ENCODE measurements at places on chromosomes 6 and 20.

- no peak for DNase-seq
Observed at GRCh38 chr6:106097411-106098231, 11.5 kb downstream of the PRDM1 start.

DNA sequence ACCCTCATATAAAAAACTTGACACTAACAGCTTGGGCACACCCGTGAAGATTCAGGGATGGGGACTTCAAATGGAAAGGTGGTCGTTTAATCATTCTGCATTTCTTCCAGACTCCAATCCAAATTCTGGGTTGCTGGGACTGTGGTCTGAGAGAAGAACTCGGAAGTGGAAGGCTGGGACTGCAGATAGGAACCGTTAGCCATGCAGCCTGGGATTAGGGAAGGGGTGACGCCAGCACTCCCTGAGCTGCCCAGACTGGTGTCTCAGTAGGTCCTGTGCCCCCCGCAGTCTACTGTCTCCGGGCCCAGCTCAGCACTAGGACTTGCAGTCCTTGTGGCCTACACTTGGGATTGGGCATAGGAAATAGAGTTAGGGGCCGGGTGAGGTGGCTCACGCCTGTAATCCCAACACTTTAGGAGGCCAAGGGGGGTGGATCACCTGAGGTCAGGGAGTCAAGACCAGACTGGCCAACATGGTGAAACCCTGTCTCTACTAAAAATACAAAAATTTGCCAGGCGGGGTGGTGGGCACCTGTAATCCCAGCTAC lies 511 bp upstream of the CLIC1 start:
- no peak for DNase-seq

DNA sequence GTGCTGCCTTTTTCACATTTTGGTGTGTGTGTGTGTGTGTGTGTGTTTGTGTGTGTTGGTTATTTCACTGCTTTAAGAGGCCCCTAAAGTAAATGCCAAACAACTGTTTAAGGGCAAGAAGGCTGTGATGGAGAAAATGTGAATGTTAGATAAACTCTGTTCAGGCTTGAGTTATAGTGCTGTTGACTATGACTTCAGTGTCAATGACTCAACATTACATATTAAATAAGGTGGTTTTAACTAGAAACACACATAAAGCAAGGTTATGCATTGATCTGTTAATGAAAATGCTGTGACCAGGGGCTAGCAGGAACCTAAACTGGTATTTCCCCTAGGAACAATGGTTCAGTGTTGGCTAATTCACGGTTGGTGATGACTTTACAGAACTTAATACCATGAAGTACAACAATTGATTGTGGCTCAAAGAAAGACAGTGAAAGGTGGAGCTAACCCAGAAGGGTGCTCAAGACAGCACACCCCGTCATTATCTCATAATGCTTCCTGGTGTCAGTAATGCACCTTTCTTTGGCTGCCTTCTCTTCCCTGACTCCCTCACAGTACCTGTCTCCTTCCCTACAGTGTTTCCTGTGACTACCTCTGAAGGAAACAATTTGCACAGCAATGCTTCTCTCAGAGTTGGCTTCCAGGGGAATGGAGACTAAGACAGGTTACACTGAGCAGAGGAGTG lies 116.1 kb downstream of the RIN2 start:
- no peak for DNase-seq

- peak; percentile 77 for DNase-seq
Observed at GRCh38 chr6:87968435-87969278, 79.0 kb upstream of the SPACA1 start.

- DNase-seq, result no peak
Observed at GRCh38 chr6:138257638-138258040, 39.3 kb upstream of the PBOV1 start.

DNA sequence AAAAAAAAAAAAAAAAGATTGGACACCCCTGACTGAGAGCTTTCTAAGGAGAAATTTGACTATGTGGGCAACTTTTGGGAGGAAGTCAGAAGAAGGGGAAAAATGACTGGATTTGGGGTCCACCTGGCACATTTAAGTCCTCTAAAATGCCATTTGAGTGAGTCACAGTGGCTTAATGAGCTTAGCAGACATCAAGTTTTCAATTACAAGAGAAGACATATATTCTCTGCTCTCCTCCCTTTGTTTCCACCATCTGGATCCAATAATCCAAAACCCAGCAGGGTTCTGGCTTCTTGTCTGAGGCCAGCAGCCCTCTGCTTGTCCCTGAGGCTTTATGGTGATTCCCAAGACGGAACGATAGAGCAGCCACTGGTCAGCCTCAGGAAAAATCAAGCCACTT lies 6.9 kb downstream of the PI3 start:
- no peak for DNase-seq

DNA sequence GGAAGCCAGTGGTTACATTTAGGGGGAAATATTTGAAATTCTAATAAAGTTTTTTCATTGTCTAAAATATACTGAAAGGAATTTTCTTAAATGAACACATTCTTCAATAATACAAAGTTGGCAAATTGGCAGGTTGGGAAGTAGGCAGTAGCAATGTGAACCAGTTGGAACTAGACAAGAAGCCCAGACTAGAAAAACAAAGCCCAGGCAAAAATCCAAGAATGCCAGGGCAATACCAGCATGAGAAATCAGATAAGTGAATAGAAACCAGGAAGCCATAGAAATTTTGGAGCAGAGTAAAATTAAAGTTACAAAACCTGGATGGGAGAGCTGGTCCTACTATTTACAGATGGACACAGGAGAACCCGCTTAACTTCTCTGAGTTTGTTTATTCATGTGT lies 52.2 kb downstream of the TPBG start:
- no peak for DNase-seq

GRCh38 chr20:45253261-45253660 lies 1.1 kb downstream of the SLPI start:
- DNase-seq, result no peak

GRCh38 chr6:119226089-119226488 lies 123.5 kb downstream of the MAN1A1 start:
- DNase-seq, result peak; percentile 12

- DNase-seq, result no peak
Observed at GRCh38 chr6:122050242-122050755, 349.2 kb upstream of the HSF2 start.

DNA sequence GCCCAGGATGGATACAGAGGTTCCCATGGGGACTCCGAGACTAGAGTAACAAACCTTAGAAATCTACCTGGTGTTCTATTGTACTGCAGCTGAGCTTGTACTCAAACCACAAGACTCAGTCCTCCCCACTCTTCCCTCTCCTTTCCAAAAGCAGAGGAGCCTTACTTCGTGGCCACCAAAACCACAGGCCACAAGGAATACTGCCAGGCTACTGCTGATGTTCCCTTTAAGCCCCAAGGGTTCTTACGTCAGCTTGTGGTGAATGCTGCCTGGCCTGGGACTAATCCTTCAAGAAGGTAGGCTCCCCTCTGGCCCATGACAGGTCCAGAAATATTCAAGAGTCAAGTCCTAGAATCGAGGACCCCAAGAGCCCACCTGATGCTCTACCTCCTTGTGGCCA lies 10.5 kb upstream of the DEFB128 start:
- DNase-seq, result no peak

- no peak for DNase-seq
Observed at GRCh38 chr6:6004390-6004995, 2.2 kb downstream of the NRN1 start.

- DNase-seq, result no peak
Observed at GRCh38 chr6:4964675-4965561, 38.9 kb downstream of the RPP40 start.

DNA sequence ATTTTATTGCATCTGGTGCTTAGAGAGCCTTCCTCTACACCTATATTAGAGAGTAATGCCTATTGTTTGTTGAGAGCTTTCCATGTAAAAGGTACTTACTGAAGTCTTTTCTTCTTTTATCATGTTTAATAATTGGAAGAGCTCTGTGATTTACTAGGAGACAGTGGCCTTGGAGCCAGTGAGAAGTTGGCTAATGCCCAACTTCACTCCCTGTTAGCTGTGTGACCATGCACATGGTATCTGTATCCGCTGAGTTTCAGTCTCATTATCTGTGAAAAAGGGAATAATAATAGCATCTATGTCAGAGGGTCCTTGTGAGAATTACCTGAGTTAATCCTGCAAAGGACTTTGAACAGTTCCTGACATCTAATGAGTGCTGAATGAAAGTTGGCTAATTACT lies 105.0 kb downstream of the CD109 start:
- DNase-seq, result no peak

- DNase-seq, result no peak
Observed at GRCh38 chr20:59406446-59406845, 106.0 kb downstream of the EDN3 start.

DNA sequence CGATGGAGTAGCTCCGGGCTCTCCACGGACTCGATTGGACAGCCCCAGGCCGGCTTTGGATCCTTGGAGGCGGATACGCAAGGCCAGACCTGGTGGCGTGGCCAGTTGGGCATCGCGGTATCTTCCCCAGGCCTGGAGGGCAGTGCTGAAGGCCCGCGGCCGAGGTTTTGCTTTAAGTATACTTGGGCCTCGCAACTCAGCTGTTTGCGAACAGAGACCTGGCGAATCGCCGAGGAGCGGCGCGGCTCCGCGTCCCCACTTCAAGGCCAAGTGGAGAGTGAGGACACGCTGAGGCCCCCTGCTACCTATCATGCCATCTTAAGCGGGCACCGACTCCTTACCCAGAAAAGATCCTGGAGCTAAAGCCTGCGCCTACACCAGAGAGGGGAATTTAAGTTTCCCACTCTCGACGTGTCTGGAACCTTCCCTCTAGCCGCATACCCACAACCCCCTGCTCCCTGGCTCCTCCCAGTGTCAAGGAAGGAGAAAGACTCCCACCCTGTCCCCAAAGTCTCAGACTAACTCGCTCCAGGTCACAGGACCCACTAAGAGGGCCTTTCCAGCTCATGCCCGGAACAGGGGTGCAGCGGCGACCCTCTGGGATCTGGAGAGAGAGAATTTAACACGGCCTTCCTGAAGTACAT lies 4.1 kb downstream of the LINC00237 start:
- no peak for DNase-seq

DNA sequence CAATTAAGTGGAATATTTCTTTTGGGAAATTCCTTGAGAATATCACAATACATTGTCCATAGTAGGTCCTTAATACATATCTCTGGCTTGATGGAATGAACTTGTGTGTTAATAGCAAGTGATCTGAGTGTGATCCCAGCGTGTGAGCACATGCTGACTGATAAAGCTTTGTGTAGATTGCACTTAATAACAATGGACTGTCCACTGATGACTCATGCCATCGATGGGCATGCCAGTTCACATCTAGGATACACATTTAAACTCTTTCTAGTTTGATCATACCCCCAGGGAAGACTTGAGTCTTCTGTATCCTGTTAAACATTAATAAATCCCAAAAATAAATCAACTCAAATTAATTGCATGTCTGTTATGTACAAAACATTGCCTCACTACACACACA lies 454.3 kb upstream of the SPTLC3 start:
- peak; percentile 5 for DNase-seq

- DNase-seq, result no peak
Observed at GRCh38 chr20:57160985-57161384, 105.5 kb downstream of the BMP7 start.

GRCh38 chr20:20334489-20334888 lies 33.4 kb upstream of the INSM1 start:
- DNase-seq, result no peak

DNA sequence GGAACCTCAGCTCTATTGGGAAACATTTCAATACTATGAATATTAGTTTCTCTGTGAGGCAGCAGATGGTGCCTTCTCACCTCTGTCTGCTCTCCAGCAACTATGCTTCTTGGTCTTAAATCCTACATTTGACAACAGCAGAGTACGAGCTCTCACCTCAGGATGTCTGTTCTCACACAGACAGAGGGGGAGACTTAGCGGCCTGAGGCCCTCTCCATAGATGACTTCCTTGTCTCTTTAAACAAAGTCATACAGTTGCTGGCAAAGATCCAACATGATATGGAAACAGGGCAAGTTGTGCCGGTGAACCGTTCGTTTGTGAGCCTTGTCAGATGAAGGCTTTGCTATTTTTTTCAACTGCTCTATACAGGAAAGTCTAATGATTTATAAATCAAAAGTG lies 43.7 kb upstream of the GABRR1 start:
- no peak for DNase-seq

GRCh38 chr6:18663011-18663410 lies 275.9 kb downstream of the RNF144B start:
- DNase-seq, result peak; percentile 85

- no peak for DNase-seq
Observed at GRCh38 chr6:145372671-145373151, 362.6 kb downstream of the EPM2A start.

DNA sequence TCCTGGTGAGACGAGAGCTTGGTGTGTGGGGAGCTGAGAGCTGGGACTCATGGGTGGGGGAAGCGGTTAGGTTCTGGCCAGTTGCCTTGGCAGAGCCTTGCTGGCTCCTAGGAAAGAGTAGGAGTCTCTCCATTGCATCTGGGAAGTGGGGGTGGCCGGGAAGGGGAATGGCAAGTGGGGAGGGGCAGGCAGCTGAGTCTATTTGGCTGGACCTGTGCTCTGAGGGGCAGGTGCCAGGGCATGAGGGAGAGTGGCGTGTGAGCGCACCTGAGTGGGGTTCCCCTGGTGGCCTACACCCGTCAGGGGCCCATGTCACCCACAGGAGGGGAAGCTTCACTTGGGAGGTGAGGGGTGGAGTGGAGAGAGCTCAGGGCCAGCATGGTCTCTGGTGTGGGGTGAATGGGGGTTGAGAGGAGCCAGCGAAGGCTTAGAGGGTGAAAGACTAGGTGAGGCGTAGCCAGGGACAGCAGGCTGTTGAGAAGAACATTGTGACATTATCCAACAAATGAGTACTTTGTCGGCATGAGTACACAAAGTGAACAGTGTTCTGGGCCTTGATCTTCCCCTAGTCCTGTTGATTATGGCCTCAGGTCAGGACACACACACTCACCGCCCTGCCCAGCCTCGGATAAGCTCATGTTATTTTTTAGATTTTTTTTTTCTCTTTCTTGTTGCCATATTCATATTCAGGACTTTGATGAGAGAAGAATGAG lies 59.8 kb downstream of the FAM120B start:
- DNase-seq, result no peak

GRCh38 chr6:41167173-41167963 lies 4.5 kb upstream of the TREM2 start:
- DNase-seq, result no peak

- no peak for DNase-seq
Observed at GRCh38 chr6:28856620-28857005, 67.2 kb downstream of the TRIM27 start.

- DNase-seq, result no peak
Observed at GRCh38 chr6:125346926-125347563, 45.3 kb upstream of the HDDC2 start.

DNA sequence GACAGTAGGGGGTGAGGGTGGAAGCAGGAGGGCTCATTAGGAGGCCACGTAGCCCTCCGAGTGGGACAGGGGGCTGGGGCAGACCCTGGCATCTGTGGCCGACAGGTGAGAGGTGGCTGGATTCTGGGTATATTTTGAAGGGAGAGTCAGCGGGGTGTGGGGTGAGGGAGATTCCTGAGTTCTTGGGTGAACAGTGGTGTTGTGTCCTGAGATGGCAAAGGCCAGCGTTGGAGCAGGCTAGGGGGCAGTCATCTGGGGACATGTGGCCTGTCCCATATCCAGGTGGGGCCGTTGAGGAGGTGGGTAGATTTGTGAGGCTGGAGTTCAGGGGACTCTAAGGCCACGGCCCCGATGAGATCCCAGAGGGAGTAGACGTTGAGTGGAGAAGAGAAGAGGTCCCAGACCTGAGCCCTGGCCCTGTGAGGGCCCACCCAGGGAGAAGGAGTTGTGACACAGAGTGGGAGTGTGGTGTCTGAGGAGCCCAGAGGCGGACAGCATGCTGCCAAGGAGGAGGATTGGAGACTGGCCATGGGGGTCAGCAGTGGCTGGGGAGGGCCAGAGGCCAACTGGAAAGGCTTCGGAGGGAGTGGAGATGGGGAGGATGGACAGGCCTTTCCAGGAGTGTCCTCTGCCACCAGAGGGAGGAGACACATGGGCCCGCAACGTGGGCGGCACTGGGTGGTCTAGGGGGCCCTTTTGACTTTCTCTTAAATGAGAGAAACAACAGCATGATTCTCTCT lies 19.6 kb downstream of the PACSIN1 start:
- DNase-seq, result no peak
